Activated naive CD4-positive, alpha-beta T cell treated with anti-CD3 and anti-CD28 coated beads for 36 hours (primary cell): ENCODE measurements at places on chromosomes 5 and 9. TPM values are rescaled to one million over a fixed set of nuclear protein-coding genes. Genes with fewer than 3 reads are reported as not detected.

DNA sequence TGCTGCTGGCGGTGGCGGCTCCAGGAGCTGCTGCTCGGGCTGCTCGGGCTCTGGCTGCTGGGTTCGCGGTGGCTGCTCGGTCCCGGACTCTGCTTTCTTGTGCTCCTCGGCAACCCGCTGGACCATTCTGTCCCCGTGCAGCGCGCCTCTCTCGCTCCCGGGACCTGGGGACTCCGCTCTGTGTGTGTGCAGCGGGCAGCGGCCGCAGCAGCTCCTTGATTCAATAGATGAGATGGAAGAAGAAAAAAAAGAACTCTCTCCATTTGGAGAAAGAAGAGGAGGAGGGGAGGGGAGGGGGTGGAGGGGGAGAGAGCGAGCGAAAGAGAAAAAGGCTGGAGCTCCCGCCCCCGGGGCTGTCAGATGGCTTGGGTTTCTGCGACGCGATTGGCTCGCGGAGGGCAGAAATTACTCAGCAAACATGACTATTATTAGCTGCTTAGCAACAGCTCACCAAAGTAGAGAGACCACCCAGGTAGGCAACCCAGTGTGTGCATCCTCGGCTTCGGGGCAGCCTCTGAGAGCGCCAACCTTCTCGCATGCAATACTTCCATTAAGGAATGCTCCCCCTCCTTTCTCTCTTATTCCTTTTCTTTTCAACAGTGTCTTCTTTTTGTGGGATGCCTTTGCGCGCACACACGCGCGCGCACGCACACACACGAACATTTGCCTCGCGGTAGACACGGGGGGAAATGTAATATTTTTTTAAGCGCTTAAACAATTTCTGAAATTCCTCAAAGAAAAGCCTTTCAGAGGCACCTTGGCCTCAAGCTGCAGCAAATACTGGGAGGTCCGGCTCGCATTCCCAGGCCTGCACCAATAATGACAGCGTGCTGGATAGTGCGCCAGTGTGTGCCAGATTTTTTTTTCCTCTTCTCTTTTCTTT is 7.6 kb downstream of the PTCH1 start:
- no peak overlapping the region for H3K27ac ChIP-seq
- peaks cover 3% of the 10 kb centered on the region for H3K36me3 ChIP-seq
- peaks cover 30% of the 10 kb centered on the region for H3K4me1 ChIP-seq
- H3K4me3 ChIP-seq = peak overlapping the region; percentile 87

GRCh38 chr5:177162379-177162778 is 28.8 kb downstream of the NSD1 start:
- no peak for DNase-seq
- no peaks in the 10 kb centered on the region for H3K27me3 ChIP-seq
- peaks cover 13% of the 10 kb centered on the region for H3K4me1 ChIP-seq
- no peak overlapping the region for H3K4me3 ChIP-seq
- H3K27ac ChIP-seq = no peak overlapping the region

MTAP gene
- 66.4 TPM for total RNA-seq

DNA sequence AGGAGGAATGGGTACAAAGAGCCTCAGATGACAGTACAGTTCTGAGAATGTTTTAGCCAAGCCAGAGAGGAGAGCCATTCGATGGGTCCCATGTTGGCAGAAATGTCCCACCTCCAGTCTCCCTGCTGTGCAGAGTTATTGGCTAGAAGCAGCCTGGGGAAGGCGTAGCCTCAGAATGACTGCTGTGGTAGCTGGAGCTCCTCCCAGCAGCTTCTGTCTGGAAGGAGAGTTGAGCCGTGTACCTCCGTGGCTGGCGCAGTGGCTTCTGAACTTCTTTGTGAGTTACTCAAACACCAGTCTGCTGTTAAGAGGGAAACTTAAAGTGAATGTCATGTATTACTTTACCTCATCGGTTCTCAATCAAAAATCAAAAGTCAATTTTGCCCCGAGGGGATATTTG is 193.3 kb upstream of the SNX2 start:
- H3K27ac ChIP-seq = no peak overlapping the region
- H3K4me1 ChIP-seq = no peaks in the 10 kb centered on the region
- H3K36me3 ChIP-seq = no peaks in the 10 kb centered on the region
- H3K4me3 ChIP-seq = no peak overlapping the region
- peaks cover 4% of the 10 kb centered on the region for H3K27me3 ChIP-seq
- no peak for DNase-seq

DDX4 gene
- total RNA-seq = 0.31 TPM
